ENCODE measurements at places on chromosomes 1 and 21.

GRCh38 chr1:32204943-32205361 is 519 bp upstream of the IQCC start:
- no peak for DNase-seq

GRCh38 chr21:39048064-39048463 is 135.2 kb downstream of the PSMG1 start:
- DNase-seq, result no peak

DNA sequence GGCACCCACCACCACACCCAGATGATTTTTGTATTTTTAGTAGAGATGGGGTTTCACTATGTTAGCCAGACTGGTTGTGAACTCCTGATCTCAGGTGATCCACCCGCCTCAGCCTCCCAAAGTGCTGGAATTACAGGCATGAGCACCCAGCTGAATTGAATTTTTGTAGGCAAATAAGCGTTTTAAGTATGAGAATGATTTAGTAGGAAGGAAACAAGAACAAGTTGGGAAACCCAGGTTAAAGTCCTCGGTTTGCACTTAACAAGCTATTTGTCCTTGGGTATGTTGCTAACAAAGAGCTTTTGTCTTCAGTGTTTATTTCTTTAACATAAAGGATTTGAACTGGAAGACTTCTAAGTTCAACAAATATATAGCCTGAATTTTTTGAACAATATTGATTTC is 23.9 kb downstream of the BTF3L4 start:
- no peak for DNase-seq

DNA sequence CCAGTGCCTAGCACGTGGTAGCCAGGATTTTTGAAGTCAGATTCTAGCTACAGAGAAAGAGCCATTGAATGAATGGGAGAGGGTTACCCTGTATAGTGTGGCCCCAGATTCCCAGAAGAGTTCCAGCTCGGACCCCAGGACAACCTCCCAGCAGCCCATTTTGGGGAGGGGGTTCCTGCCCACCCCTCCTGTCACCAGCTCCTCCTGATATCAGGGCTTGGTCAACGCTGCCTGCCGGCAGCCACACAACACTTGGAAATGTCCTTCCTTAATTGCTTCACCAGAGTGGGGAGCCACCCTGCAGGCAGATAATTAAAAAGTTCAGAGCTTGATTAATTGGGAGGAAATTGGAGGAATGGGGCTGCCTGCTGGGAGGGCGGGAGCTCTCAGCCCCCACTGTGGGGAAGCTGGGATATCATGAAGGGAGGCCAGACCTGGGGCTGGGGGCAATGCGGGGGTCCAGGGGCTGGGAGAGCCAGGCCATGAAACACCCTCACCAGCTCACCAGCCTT is 120.5 kb downstream of the LACTBL1 start:
- DNase-seq, result no peak

DNA sequence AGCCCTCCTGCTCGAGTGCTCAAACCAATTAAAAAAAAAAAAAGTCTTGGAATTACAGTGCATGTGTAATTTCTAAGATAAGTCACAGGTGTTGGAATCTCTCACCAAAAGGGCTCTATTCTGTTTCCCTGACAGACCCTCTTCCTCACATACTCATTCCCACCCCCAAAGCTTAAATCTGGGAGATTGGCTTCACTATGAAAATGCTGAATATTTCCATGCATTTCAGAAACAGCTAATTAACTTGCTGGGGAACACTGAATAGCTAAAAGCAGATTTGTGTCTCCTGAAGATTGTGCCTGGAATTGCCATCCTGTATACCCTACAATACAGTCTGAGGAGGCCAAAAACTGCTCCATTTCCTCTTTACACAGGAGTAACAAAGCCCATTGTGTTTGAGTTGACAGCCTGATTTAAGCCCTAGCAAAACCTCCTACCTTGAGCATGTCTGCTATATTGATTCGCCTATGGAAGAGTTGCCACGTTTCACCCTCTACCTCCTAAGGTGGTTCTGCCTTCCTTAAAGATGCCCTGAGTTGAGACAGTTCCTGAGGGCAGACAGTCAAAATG is 1.4 kb upstream of the PIK3R3 start:
- no peak for DNase-seq

- no peak for DNase-seq
Measured at GRCh38 chr1:10640843-10641553, 155.4 kb downstream of the CASZ1 start.

- no peak for DNase-seq
Measured at GRCh38 chr1:163970151-163970550, 588.8 kb upstream of the PBX1 start.

Measured in stimulated activated CD8-positive, alpha-beta memory T cell treated with anti-CD3 and anti-CD28 coated beads, Interleukin-4, amount 100 ng/mL, for 24 hours (primary cell).